ENCODE measurements at places on chromosomes 3 and 15. TPM values are rescaled to one million over a fixed set of nuclear protein-coding genes. Genes with fewer than 3 reads are reported as not detected.

The PGBD4 gene
- 1.9 TPM for polyA plus RNA-seq

DNA sequence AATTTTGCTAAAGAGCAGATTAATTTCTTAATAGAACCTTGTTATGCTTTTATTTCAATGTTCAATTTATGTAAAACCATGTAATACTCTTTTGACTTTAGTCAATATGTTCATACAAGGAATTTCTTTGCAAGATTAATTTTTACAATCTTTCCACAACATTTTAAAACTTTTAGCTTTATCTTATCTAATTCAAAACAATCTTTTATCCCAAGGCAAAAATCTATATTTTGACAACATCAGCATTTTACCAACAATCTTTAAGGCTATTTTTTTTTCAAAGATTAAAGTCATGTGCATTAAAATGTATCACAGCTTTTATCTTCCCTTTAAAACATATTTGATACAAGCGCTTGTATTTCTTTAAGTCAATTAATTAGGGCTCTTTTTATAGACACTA, 914.7 kb downstream of the PLOD2 start:
- no peak for DNase-seq

DNA sequence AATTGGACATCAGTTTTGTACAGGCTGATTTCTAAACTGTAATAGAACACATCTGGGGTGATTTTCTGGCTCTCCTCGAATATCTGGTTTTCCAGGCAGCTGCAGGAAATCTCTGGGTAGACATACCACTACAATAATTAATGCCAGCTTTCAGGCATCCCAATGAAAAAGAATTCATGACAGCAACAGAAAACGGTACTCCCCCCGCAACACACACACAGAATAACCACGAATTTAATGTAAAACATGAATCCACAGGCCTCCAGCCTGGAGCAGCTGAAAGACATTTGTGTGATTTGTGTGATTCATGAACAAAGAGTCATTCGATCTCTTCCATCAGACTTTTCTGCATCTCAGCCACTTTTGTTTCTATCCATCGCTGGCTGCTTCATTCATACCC, 262.2 kb downstream of the MAGI1 start:
- DNase-seq: no peak

GRCh38 chr15:55237219-55238130, 40.7 kb upstream of the RSL24D1 start:
- DNase-seq: no peak

DNA sequence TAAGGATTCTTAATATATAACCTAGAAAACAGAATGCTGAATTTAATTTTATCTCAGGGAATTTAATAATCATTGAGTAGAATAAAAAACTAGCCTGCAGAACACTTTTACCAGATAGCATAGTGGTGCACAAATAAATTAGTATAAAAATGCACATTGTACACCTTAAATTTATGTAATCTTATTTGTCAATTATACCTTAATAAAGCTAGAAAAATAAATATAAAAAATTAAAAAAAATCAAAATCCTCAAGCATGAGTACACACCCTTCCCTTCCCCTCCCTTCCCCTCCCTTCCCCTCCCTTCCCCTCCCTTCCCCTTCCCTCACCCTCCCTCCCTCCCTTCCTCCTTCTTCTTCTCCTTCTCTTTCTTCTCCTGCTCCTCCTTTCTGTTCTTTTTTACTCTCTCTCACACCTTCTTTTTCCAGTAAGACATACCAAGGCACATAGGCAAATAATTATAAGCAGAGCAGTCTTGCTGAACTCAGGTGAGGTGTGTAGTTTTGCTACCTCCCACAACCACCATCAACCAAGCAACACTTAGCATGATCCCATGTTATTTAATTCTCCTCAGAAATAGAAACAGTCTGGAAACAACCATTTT, 1395.0 kb downstream of the ZPLD1 start:
- DNase-seq: no peak

The ZBED2 gene
- 1.0 TPM for polyA plus RNA-seq

- peak; percentile 22 for DNase-seq
These were observed 45.2 kb downstream of the CMC1 start for GRCh38 chr3:28286595-28286994.

The GRAMD2A gene
- 11.5 TPM for polyA plus RNA-seq

- DNase-seq: peak; percentile 11
These were observed 2.6 kb downstream of the SLC15A2 start for GRCh38 chr3:121896823-121897222.

The GABRG3 gene
- polyA plus RNA-seq: 0.57 TPM

- DNase-seq: peak; percentile 49
These were observed at the start of gene GLDN for GRCh38 chr15:51341366-51342226. Gene GLDN, plus strand, starts transcription at chr15:51341655. Its CDS starts 30 bp downstream, at chr15:51341685.

GRCh38 chr3:196016485-196016884, 65.4 kb downstream of the TFRC start:
- DNase-seq: no peak

DNA sequence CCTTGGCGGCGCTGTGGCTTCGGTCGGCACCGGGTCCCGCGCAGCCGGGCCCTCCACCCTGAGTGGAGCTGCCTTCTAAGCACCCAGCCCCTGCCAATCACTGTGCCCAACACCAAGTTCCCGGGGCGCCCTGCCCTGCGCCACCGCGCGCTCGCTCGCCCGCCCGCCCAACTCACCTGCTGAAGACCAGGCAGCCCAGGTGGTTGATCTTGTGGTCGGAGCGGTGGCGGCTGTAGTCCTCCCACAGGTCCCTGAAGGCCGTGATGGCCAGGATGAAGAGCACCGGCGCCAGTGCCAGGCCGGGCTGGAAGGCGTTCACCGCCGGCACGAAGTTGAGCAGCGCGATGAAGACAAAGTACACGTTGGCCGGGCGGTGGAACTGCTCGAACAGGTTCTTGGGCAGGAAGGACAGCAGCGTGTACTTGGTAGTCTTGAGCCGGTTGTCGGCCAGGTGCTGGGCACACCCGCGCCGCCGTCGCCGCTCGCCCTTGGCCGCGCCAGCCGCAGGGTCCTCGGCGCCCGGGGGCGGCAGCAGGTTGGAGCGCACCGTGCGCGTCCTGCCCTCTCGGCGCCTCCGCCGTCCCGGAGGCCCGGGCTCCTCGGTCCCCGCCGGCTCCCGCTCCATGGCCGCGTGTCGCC, 536 bp downstream of the ATP10A start:
- no peak for DNase-seq

DNA sequence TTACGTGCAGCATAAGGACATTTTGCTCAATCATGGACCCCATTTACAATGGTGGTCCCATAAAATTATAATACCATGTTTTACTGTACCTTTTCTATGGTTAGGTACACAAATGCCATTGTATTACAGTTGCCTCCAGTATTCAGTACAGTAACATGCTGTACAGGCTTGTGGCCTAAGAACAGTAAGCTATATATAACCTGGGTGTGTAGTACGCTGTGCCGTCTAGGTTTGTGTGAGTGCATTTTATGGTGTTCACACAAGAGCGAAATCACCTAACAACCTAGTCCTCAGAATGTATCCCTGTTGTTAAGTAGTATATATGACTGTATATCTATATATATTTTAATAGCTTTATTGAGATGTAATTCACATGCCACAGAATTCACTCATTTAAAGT, 12.5 kb downstream of the ASB7 start:
- no peak for DNase-seq

The PRKCD gene
- 37.0 TPM for polyA plus RNA-seq

DNA sequence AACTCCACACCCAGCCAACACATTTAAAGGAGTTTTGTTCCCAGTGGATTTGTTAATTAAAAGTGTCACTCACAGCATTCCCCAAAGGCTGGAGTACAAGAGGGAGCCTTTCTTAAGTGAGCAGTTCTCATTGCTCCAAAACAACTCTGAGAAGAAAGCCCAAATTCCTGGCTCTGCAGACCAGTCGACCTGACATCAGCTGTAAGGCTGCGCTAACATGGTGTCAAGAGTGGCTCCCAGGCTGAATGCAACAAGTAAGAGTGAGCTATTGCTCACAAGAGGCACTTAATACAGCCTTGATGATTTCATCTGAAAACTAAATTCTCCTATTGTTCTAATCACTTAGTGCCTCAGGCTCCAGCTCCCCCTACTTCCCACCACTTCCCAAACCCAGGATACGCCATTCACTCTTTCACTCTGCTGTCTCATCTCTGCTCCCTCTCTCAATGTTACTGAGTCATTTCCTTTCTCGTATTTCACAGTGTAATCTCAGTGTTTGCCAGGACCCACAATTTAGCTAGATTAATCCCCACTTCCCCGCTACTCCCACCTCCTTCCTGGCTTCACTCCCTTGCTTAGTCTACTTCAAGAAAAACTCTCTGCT, 81.8 kb downstream of the WWTR1 start:
- peak; percentile 29 for DNase-seq

GRCh38 chr3:72628065-72628464, 220.2 kb downstream of the SHQ1 start:
- DNase-seq: peak; percentile 32

GRCh38 chr15:64800476-64800875, 25.0 kb downstream of the PIF1 start:
- DNase-seq: no peak

DNA sequence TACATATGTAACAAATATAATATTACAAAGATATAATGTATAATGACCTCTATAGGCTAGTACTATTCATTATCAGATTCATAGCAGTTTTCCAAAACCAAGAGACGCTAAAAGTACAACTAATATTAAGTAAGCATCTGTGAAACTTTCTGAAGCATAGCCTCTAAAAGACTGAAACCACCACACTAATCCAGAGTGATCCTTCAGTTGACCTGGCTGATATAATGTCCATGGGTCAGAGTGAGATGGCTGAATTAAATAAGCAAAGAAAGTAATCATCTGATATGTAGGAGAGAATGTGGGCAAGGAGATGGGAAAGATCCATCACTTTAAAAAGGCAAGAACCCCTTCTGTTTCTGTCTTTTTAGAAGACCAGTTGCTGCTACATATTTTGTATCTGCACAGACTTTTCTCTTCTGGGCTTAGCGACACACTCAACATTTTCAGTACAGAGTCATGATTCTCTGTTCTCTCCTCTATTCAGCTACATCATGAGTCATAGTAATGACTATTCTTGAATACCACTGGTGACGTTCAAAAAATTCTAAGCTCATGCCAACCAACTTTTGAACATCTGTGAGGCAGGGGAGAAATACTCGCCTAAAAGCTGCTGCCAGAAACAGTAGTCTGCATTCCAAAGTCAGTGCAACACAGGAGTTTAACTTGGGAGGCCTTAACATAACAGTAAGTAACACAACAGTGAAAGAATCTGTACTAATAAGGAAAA, 149.6 kb downstream of the MAGI1 start:
- DNase-seq: no peak

The INSYN1 gene
- 3.7 TPM for polyA plus RNA-seq

The ATP6V1A gene
- polyA plus RNA-seq: 46.3 TPM

DNA sequence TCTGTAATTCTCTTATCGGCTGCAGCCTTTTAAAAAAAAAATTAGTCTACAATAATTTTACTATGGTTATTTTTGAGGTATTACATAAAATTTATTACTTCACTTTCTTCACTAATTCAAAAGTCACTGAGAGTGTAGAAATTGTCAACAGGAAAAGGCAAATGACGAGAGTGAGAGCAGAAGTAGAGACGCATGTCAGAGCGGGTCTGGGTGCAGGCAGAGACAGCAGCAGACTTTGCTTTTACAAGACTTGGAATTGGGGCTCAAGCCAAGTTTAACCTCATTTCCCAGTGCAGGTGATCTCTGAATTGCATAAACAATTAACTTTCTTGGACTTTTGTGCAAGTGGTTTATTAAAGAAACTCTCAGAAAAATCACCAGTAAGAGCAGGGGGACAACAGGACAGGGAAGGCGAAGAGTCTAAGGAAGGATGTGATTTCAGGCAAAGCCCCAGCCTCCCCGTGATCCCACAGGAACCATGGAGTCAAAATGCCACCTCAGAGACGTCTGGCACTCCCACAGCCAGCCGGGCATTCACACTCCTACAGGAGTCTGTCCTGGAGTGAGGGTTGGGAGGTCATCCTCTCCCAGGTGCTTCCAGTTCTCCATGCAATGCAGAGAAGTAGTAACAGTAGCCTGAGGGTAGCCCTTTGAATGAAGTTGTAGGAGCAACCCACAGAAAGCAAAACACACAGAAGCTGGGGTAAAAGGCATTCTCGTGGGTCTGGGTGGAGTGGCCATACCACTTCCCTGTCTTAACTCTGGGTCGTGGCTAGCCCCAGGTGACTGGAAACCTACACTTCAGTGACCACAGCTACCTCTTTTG, 274.0 kb upstream of the TGFBR2 start:
- no peak for DNase-seq

DNA sequence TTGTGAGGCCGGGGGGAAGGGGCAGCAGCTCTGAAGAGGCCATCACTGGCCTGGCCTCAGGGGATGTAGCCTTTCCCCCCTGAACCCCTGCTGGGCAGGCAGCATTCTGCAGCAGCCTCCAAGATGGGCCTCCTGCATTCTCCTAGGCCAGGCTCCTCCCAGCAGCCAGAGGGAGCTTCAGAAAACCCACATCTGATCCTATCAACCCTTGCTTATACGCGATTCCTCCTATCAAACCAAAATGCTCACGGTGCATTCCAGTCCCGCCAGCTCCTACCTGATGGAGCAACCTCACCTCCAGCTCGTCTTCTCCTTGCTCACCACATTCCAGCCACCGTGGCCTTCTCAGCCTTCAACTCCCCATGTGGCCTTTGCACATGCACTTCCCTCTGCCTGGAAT, 85.7 kb downstream of the MEGF11 start:
- DNase-seq: no peak

All from large intestine (tissue), 12 donors.